ENCODE measurements at places on chromosomes 16 and 17. TPM values are rescaled to one million over a fixed set of nuclear protein-coding genes. Genes with fewer than 3 reads are reported as not detected.

GRCh38 chr16:67814567-67814966 is 7.9 kb downstream of the TSNAXIP1 start:
- no peak for DNase-seq

GRCh38 chr16:84552135-84552534 is 47.7 kb upstream of the MEAK7 start:
- DNase-seq = no peak

DNA sequence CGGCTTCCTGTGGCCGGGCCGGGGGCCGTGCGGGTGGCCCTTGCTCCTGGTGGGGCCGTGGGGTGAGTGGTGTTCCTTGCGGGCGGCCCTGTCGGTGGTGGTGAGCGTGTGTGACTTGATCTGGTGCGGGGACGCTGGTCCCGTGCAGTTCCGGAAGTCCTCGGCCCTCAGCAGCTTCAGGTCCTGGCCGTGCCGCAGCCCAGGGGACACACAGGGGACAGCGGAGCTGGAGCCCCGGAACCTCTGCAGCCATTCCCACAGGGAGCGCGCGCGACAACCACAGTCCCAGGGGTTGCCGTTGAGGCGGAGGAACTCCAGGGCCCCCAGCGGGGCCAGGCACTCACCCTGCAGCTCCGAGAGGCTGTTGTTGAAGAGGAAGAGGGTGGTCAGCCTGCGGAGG is 88.4 kb downstream of the RTN4RL1 start:
- DNase-seq = no peak

GRCh38 chr16:84947022-84947421 is 64.3 kb downstream of the ZDHHC7 start:
- DNase-seq = no peak

- DNase-seq = no peak
Observed at GRCh38 chr16:17273142-17273561, 197.6 kb downstream of the XYLT1 start.

- DNase-seq = no peak
Observed at GRCh38 chr17:9875441-9875840, 29.6 kb downstream of the RCVRN start.

GRCh38 chr17:33073416-33073815 is 81.8 kb downstream of the SPACA3 start:
- DNase-seq = no peak

GRCh38 chr17:72446118-72446517 is 325.3 kb downstream of the SOX9 start:
- no peak for DNase-seq

DNA sequence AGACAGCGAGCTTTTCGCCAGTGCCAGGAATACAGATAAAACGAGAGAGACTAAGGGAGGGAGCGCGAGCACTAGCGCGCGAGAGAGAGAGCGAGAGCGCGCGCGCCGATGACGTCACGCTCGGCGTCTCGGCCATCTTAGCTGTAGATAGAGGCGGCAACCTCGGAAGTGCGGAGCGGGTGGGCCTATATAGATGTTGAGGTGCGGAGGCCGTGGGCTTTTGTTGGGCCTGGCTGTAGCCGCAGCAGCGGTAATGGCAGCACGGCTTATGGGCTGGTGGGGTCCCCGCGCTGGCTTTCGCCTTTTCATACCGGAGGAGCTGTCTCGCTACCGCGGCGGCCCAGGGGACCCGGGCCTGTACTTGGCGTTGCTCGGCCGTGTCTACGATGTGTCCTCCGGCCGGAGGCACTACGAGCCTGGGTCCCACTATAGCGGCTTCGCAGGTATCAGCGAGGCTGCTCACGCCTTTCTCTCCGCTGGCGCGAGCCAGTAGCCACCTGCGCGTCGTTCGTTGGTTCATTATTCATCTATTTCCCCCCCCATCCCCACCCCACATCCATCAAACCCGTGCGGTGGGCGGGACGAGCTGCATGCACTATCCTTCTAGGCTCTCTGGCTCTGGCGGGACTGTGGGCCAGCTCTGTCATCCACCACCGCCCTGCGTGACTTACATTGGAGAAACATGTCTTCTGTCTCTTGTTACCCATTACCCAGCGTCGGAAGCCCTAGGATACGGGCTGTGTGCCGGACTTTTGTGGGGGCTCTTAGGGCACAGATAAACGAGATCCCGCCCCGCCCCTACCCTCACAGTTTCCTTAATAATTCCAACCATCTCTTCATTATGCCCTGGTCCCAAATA is 795 bp downstream of the CYB5D2 start:
- DNase-seq = peak; percentile 94

GRCh38 chr17:6035801-6036394 is 34.3 kb upstream of the WSCD1 start:
- DNase-seq = no peak

DNA sequence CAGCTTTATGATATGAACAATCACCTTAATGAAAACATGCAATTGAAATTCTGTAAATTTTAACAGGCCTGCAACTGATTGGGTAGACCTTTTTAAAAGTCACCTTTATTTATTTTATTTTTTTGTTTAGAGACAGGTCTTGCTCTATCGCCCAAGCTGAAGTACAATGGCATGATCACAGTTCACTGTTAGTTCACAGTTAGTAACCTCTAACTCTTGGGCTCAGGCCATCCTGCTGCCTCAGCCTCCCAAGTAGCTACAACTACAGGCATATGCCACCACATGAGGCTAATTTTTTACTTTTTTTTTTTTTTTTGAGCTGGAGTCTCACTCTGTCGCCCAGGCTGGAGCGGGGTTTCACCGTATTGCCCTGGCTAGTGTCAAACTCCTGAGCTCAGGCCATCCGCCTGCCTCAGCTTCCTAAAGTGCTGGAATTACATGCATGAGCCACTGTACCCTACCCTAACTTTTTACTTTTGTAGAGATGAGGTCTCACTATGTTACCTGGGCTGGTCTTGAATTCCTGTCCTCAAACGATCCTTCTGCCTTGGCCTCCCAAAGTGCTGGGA is 28.0 kb downstream of the AP1G1 start:
- DNase-seq = no peak

DNA sequence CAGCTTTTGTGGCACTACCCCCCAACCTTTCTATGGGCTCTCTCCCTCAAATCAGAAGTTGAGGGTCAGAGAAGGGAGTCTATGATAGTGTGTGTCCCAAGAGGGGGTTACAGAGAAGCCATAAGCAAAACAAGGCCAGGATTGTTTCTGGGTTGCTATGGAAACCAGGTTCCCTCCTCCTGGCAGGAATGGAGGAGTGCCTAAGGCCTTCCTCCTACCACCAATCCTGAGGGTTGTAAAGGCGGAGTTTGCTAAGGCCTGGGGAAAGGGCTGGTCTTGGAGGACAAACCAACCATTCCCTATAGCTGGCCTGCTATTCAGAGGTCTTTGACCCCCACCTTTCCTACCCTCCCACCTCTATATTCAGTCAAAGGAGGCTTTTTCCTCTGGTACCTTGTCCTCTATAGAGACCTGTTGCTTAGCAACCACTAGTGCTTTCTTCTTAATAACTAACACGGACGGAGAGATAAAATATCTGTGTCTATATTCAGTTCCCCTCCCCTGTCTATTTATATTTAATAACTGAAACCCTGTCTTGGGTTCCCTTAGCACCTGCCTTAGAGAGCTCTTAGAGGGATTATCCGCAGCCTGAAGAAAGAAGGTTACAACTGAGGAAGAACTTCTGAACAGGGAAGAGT is 43.4 kb downstream of the NEUROD2 start:
- no peak for DNase-seq

DNA sequence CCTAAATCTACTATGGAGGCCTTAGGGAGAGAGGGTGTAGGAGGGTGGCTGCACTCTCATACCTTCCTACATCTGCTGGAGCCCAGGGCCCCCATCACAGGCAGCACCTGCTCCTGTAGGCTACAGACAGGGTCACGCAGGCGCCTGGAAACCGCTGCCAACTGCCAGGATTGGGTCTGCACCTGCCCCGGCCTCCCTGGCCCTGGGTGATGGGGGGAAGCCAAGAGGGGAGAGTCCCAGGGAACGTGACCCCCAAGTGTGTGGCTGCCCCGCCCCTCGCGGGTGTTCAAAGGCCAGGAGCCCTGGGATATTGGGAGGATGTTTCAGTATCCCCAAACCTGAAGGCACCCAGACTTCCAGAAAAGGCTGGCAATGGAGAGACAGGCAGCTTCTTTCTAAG is 5.6 kb upstream of the TEX19 start:
- DNase-seq = no peak

DNA sequence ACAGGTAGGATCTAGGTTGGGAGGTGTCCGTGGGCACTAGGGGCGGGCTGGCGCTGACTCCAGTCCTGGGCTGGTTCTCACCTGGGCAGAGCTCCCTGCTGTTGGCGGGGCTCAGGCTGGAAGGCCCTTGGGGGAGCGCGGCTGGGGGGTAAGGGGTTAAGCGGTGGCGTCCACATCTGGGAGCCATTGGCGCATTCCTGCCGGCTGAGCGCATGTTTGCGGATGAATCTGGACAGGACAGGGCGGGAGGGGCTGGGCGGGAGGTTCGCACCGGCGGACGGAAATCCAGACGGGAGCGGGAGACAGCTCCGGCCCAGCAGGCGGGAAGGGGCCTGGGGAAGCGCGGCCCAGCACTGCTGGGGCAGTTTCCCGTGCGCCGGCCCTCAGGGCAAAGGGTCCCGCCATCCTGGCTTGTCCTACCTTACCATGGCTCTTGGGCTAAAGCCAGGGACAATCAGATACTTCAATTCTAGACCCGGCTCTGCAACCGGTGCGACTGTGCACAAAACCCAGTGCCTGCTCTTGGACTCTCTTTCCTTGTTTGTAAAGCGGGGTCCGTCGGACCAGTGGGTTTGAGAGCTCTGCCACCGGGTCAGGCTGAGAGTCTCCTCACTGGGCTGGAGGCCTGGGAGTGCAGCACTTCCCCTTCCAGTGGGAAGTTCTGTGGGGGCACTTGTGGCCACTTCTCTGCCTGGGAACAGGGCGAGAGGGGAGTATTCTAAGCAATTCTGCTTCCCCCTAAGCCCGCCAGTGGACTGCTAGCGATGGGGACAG is 7.8 kb downstream of the RARA start:
- no peak for DNase-seq

GRCh38 chr16:55477736-55478135 is 1.3 kb upstream of the MMP2 start:
- no peak for DNase-seq

- DNase-seq = no peak
Observed at GRCh38 chr17:10879190-10879836, 41.4 kb upstream of the PIRT start.

DNA sequence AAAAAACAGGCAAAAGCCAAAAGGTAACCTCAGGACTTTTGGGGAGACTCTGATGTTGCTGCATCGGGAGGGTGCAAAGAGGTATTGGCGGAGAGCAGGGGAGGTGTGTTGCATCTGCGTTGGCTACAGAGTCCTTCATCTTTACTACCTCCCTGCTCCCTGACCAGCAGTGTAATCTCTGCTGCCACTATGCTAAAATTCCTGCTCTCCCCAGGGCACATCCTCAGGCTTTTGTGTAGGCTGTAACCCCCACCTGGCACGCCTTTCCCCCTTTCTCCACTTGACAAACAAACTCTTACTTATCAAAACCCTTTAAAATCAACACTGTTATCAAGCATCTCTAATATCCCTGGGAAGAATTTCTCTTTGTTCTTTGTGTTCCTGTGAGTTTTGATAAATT is 435.3 kb downstream of the HAPSTR1 start:
- no peak for DNase-seq

DNA sequence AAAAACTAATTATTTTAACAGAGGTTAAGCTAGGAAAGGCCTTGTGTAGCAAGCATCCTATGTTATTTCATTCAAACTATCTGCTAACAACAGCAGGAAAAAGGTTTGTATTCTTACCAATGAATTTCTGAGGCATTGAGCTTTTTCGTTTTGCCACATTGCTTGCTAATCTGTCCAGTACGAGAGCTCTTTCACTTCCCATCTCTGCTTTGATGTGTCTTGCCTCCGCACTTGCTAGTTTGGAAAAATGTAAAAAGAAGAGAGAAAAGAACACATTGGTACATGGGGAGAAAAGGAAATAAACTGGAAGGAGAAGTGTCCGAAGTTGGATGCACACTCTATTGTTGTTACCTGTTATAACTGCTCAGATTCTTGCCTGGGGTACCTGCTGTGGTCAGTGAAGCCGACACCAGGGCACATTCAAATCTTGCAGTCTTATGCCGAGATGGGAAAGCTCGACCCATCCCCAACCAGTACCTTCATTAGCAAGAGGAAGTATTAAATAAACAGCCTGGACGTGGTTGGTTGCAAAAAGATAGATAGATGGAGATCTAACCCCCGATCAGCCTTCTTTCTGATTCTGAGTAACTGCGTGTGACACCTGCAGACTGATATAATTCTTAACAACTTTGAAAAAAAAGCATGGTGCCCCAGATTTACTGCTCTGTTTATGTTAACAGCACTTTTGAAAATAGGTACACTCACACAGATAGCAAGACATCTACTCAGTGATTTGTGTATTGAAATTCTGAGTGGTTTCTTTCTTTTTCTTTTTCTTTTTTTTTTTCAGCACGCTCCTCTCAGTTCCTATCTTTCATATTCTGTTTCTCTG is 40.0 kb downstream of the GRB7 start:
- DNase-seq = no peak

- no peak for DNase-seq
Observed at GRCh38 chr16:11571549-11571948, 15.2 kb downstream of the LITAF start.

- DNase-seq = no peak
Observed at GRCh38 chr17:35432176-35433074, at the start of gene SLFN12. SLFN12 (minus strand) TSS chr17:35432500; CDS start chr17:35423028, 9,472 bp downstream.

DNA sequence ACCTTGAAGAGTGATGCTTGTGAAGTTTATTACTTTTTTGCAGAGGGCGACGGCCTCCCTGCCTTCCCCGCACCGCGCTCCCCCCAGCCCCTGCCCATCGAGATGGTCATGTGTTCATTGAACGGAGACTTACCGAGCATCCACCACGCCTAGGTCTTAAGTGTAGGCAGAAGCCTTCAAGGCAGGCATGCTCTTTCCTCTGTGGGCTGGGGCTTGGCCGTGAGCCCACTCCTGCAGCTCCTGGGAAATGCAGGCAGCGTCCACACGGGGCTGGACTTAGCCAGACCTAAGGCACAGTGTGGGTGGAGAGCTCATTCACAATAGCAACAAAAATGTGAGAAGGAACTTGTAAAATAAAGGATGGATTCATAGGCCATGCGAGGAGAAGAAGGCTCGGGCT is 19.2 kb downstream of the RNF213 start:
- peak; percentile 89 for DNase-seq

GRCh38 chr17:56177361-56177760 is 24.1 kb downstream of the ANKFN1 start:
- DNase-seq = no peak

DNA sequence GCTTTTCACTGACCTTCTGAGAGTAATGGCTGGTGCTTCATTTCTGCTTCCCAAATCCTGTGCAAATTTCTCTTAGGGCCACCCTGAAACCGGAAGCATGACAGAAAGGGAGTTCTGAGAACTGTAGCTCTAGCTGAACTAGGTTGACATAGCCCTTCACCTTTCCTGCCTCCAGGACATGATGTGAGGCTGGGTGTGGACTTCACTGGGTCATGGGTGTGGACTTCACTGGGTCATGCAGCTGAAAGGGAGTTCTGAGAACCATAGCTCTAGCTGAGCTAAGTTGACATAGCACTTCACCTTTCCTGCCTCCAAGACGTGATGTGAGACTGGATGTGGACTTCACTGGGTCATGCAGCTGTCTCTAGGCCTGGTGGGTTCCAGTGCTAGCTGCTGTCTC is 54.3 kb upstream of the NLRP1 start:
- DNase-seq = no peak

The MFSD6L gene
- not detected for total RNA-seq

The KIF2B gene
- not detected for total RNA-seq

The ADCY9 gene
- 26.9 TPM for total RNA-seq

The PABPN1L gene
- not detected for total RNA-seq

The ASPHD1 gene
- total RNA-seq = 1.2 TPM

The PRSS21 gene
- not detected for total RNA-seq

The KRT20 gene
- total RNA-seq = not detected

The HAS3 gene
- 1.6 TPM for total RNA-seq

The PLCG2 gene
- not detected for total RNA-seq

The GAS2L2 gene
- not detected for total RNA-seq

The DPH1 gene
- 59.0 TPM for total RNA-seq

Data from osteocyte (in vitro differentiated cells).